ENCODE measurements at places on chromosomes 3 and 15. TPM values are rescaled to one million over a fixed set of nuclear protein-coding genes. Genes with fewer than 3 reads are reported as not detected.

GRCh38 chr3:135755330-135756105, 210.0 kb upstream of the PPP2R3A start:
- no peak for DNase-seq

- no peak for DNase-seq
These were observed 51.3 kb upstream of the FBN1 start for GRCh38 chr15:48696627-48697312.

DNA sequence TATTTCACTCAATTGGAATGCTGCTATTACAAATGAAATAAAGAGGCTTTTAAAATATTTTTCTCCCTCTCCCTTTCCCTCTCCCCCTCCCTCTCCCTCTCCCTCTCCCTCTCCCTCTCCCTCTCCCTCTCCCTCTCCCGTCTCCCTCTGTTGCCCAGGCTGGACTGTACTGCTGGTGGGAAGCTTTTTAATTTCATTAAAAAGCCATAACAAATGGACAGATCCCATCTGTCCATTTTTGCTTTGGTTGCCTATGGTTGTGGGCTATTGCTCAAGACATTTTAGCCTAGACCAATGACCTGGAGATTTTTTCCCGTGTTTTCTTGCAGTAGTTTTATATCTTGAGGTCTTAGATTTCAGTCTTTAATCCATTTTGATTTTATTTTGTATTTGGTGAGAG, 107.2 kb upstream of the LRRC3B start:
- no peak for DNase-seq

DNA sequence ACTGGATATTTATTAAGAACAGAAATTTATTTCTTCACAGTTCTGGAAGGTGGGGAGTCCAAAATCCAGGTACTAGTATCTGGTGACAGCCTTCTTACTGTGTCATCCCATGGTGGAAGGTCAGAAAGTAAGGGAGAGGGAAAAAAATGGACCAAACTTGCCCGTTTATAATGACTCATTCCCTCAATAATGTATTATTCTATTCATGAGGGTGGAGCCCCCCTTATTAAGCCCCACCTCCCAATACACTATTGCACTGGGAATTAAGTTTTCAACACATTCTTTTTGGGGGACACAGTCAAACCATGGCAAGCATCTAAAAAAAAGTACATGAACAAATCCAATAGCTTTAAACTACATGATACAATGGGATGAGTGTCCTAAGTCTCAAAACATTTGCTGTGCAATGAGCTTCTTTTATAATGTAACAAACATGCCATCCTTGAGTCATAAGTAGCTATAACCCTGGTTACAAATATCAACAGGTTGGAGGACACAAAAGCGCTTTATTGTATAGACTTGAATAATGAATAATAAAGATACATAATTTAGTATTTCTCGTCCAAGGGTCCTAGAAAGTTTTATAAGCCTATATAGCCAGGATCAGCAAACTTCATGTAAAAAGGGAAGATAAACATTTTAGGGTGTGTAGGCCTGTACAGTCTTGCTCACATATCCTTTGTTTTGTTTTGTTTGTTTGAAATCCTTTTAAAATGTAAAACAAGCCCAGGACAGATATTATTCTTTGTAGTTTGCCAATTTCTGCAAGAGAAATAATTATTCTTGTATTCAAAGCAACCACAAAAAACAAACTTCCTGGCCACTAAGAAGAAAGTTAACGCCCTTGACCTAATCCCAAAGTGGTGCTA, 160.6 kb upstream of the RAP2B start:
- no peak for DNase-seq

DNA sequence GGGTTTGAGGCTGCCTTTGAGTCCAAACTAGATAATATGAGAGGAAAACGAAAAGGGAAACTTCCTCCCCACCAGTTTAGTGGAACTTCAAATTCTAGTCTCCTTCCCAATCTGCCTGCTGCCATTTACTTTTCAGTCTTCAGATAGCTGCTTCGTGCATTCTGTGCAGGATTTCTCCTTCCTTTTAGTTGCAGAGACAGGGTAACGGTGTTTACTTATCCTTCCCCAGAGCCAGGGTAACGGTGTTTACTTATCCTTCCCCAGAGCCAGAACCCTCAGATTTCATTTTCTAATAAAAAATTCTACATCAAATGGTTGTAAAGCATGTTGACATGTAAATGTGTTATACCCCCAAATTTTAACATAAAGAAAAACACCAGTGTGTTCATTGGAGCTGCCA, 282.6 kb downstream of the VPS13C start:
- no peak for DNase-seq

- DNase-seq = no peak
These were observed 684 bp downstream of the SLTM start for GRCh38 chr15:58932710-58933280.

DNA sequence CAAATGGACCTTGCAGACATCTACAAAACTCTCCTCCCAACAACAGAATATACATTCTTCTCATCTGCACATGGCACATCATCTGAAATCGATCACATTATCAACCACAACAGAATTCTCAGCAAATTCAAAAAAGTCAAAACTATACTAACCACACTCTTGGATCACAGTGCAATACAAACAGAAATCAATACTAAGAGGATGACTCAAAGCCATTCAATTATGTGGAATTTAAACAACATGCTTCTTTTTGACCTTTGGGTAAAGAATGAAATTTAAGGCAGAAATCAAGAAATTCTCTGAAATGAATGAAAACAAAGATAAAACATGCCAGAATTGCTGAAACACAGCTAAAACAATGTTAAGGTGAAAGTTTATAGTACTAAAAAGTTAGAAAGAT, 358.1 kb downstream of the NSUN3 start:
- no peak for DNase-seq

DNA sequence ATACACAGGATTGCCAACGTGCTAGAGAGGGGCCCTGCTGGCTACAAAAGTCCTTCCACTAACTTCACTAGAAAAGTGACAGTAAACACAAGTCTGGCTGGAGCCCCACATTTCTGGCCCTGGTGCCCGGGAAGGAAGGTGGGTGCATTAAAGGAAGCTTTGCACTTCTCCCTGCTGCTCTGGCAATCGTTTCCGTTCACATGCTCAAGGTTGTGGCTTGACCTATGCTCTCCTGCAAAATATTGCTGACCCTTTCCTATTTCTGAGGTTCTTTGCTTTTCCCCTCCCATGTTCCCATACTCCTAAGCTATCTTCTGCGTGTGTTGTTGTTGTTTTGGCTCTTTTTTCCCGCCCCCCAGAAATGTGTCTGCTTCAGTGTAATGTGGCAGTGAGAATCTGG, 9.1 kb upstream of the CCR3 start:
- DNase-seq = no peak

- DNase-seq = no peak
These were observed 314.2 kb downstream of the ZNF385D start for GRCh38 chr3:21436835-21437234.

DNA sequence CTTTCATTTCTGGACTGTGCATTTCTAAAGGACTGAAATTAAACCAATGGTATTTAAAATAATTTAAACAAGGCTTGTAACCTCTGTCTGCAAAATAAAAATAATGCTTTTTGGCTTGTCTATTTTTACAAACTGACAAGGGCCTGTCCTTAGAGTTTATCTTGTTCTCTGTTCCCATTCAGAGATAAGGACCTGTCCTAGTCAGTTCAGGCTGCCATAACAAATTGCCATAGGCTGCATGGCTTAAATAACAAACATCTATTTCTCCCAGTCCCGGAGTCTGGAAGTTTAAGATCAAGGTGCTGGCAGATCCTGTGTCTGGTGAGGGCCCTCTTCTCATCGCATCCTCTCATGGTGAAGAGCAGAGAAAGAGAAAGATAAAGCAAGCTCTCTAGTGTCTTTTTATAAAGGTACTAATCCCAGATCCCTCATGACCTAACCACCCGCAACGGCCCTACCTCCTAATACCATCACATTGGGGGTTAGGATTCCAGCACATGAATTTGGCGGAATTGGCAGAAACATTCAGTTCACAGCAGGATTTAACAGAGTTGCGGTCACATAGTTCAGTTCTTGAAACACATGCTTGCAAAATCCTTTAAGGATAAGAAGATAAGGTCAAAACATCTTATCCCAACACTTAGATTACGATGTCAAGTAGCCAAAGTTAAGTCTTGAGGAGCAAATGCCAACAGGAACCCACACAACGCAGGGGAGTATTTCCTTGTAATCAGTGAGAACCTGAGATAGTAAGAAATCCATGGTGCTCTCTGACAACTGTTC, 17.8 kb downstream of the KBTBD8 start:
- DNase-seq = no peak

DNA sequence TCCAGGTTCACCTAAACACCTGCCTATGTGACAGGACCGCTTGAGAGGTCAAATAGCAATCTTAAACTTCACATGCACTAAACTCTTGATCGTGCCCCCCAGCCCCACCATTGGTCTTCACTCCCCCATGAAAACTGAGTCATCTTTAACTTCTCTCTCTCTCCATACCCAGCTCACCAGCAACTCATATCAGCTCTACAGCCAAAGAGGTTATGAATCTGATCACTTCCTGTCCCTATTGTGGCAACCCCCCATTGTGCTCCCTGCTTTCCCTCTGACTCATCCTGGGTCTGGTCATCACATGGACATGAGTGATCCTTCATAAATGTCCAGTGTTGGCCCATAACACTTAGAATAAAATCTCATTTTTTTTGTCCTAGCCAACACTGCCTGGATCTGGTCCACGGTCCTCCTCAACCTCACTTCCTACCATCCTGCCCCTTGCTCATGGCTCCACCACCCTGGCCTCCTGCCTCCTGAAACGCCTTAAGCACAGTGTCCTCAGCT, 103.4 kb upstream of the HACD2 start:
- no peak for DNase-seq

DNA sequence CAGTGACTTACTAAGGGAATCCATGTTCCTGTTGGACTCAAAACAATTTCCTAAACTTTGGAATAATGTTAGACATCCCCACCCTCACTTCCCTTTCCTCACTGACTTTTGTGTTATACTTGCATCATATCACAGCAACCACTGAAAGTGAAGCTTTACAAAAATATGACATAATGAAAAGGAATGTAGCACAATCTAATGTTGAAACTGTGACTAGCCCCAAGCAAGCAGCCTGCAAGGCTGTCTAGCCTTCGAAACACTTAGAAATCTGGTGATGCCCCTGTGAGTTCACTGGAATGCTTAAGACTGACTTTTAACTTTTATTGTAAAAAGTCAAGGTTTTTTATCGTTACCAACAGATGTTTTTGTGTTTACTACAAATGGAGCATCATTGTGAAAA, 203.7 kb upstream of the ZNF385D start:
- DNase-seq = no peak

DNA sequence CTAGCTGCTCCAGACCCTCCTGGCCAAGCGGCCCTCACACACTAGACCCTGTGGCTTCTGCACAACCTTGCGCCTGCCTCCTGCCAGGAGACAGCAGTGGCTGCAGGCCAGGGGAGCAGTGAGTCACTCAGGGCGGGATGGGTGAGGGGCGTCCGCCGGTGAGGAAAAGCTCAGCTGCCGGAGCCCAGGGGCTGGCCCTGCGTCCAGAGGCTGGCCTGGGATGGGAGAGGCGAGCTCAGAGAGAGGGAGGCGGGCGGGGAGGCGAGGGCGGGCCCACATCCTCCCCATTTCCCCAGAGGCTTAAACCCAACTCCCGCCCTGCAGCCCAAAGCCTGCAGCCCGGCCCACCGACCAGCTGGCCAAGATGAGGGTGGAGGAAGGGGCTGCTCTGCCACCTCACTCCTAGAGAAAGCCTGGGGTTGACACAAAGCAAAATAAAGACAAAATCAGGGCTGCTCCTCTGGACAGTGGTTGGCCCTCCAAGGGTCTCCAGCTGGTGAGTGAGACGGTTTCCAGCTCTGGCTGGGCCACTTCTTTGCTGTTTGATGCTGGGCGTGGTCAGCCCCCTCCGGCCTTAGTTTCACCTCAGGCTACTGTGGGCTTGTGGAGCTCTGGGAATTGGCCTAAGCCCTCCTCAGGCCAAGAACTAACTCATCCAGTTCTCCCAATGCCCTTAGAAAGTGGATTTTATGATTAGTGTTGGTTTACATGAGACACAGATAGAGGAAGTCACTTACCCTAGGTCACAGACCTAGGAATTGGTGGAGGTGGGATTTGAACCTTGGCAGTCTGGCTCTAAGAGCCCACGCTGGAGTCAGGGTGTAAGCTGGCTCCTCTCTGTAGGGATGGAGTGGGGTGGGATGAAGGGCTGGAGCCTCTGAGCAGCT, 50.6 kb downstream of the IQSEC1 start:
- no peak for DNase-seq

The ATP2B2 gene
- not detected for total RNA-seq

The STXBP5L gene
- not detected for total RNA-seq

The GRAMD1C gene
- 0.37 TPM for total RNA-seq

The ABI3BP gene
- 0.37 TPM for total RNA-seq

All from activated T-helper 2 cell treated with anti-CD3 and anti-CD28 coated beads, Interferon-gamma antibody, Interleukin-2, Interleukin-4, amounts not matched to agents 10 μg/mL and 5 μg/mL and 100 μg/mL, durations not matched to agents 14 hours and 24 hours and 36 hours (primary cell).